Pancreas (tissue), 10 donors: ENCODE measurements at places on chromosomes 4 and X.

DNA sequence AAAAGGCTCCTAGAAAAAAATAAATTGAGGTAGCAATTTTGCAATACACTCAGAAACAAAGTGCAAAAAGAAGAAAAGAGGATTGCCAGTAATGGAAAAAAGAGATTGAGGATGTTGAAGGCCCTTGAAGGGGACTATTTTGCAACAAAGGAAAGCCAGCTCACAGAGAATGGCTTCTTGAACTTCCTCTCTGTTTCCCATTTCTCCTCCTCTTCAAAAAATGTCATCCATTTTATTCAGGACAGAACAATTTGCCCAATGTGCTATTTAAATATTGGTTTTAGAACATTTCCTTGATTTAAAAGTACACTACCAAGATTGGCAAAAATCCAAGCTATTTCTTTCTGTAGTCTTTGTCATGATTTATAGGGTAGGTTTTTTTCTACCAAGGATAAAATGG, 60.2 kb downstream of the GASK1B start:
- DNase-seq: no peak

- no peak for DNase-seq
These were observed 1.2 kb downstream of the GPC3 start for GRCh38 chrX:133983974-133984845.

- no peak for DNase-seq
These were observed 850.9 kb downstream of the FAM133A start for GRCh38 chrX:94524867-94525266.

DNA sequence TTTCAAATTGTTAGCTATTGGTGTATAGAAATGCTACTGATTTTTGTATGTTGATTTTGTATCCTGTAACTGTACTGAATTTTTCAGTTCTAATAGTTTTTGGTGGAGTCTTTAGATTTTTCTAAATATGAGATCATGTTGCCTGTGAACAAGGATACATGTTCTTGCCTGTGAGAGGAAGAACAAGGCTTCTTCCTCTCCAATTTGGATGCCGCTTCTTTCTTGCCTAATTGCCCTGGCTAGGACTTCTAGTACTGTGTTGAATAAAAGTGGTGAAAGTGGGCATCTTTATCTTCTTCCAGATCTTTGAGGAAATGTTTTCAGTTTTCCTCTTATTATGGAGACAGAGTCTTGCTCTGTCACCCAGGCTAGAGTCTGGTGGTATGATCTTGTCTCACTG, 16.2 kb upstream of the NAP1L5 start:
- DNase-seq: no peak

DNA sequence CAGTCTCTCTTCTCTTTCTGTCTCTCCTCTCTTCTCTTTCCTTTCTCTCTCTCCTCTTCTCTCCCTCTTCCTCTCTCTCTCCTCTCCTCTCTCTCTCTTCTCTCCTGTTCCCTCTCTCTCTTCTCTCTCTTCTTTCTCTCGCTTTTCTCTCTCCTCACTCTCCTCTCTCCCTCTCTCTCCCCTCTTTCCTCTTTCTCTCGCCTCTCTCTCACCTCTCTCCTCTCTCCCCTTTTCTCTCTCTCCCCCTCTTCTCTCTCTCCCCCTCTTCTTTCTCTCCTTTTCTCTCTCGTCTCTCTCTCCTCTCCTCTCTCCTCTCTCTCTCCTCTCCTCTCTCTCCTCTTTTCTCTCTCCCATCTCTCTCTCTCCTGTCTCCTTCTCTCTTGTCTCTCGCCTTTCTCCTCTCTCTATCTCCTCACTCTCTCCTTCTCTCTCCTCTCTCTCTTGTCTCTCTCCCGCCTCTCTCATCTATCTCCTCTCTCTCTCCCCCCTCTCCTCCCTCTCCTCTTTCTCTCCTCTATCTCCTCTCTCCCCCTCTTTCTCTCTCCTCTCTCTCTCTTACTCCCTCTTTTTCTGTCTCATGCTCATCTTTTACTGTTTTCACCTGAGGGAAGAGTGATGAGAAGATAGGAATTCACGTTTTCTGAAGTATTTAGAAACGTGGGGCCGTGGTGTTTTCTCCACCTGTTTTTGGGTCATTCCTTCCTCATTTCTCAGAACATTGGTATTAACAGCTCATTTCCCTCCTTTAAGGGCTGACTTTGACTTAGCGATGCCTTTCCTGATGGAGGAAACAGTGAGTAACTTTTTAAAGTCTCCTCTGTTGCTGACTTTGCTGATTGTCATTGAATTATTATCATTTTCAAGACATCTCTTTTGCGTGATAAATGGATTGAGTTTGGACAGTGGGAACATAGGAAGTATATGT, 80.6 kb upstream of the CD99 start:
- DNase-seq: no peak
